NCI-H446 (cell line): ENCODE measurements at places on chromosomes 1 and 21.

DNA sequence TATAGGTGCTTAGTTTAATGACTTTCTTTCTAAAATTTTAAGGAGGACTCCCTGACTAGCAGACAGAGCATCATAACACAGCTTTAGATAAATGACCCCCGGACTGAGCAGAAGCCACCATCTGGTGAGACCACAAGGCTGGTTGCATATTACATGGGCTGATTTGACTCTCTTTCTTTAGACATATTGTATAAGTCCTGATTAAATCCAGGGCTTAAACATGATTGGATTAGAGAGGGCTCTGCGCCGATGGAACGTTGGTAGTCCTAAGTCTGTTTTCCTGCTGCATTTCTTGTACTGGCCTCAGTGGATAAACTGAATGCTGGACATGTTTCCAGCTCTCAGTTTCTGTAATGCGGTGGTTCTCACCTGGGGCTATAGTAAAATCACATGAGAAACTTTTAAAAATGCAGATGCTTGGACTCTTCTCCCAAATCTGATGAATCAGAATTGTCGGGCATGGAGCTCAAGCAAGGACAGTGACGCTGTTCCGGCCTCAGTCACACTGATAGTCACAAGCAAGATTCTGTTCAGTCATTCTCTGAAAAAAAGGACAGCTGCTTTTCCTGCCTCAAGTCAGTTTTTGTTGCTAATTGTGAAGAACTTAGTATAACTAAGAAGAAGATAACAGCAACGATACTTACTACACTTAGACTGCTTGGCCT lies 16.6 kb downstream of the DDI2 start:
- no peak for DNase-seq

DNA sequence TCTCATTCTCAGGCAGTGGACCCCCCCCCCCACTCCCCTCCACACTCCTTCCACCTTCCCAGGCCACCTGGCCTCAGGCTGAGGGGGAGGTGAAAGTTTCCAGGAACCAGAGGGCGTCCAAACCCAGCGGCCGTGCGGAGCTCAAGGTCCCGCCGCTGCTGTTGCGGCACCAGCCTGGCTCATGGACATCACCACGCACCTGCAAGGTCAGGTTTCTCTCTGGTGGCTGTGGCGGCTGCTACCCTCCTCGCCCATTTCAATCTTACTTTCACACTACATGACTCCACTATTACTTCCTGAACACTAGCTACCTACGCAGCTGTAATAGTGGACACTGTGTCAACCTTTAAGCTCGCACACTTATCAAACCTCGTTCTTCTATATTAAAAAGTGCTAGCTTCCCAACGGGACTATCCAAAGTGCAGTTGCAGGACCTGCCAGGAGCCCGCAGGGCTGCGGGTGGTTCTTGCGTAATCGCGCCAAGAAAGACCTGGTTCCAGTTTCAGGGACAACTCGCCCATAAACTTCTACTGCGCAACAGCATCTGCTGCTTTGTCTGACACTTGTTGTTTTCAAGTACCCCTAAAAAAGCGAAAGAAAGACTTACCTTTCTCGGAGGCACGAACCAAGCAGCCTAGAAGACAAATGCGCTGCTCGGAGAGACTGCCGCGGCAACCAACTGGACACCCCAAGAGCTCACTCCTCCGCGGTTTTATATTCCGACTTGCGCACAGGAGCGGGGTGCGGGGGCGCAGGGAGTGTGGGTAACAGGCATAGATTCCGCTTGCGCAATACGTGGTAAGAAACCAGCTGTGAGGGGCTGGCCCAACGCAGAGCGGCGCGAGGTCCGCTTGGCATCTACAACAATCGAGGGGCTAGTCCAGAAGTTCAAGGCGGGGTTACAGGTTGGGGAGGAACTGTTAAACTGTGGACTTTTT lies at the start of gene DIRAS3:
DIRAS3 (minus strand) TSS at position 687 of the 938 bp plus-strand sequence. CDS start 3,330 bp downstream, outside the sequence.
- DNase-seq: no peak

DNA sequence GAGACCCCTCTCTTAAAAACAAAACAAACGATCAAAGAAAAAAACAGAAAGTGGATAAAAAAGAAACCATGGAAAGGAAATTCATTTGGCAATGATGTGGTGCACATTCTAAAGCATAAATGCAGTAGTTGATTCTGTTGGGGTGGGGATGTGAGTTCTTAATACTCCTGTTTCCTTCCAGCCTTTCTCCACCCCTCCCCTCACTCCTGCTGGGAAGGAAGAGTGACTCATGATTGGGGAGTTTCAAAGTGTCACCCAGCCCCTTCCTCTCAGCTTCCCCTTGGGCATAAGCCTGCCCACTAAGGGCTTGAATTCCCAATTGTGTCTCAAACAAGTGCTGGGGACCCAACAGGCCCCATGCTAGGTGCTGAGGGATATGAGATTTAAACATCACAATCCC lies 6.7 kb upstream of the PINK1 start:
- DNase-seq: no peak

DNA sequence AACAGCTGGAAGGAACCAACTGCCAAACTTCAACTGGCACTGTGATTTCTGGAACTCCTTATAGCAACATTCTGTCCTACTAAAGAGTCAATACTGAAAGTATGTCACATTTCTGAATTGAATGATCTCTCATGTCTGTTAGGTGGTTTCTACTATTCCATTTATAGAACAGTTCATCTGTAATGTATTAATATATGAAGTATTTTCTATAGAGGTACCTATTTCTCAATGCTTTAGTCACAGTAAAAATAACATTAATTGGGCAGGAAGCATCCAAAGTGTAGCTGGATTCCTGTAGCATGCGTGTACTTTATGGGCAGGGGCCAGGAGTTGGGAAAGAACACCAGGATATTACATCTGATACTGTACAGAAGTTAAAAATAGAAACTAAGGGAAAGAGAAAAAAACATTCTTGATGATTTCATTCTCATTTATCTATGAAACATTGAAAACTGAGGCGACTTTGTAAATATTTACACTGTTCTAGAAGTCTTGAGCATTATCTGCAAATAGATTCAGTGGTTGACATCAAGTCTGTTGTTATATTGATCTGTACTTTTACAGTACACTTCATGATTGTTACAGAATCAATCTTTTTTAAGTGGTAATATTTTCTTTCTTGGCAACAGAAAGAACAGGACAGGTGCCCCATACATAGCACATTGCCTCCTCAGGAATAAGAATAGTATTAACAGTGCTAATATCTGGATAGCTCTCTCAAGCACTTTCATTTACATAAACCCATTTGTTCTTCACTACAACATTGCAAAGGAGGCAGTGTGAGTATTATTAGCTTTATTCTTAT lies 6.2 kb upstream of the ZNF281 start:
- DNase-seq: no peak

DNA sequence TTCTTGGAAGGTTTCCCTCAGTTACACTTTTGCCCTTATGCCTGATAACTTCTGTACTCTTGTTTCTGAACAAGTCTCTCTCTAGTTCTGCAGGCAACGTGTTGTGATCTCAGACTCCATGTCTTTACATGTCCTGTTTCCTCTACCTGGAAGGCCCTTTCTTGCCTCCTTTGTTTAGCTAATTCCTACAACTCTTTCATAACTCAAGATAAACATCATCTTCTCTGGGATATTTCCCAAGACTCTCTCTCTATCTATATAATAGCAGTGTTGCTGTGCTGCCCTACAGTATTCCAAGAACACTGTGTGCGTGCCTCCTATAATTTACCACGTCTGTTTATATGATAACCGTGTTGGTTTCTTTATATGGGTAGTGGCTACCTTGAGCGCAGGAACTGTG lies 47.8 kb downstream of the CHRM3 start:
- DNase-seq: no peak
